ENCODE measurements at places on chromosomes 12 and 14.

- no peak for DNase-seq
Observed at GRCh38 chr12:47734725-47735480, 9.6 kb upstream of the ENDOU start.

DNA sequence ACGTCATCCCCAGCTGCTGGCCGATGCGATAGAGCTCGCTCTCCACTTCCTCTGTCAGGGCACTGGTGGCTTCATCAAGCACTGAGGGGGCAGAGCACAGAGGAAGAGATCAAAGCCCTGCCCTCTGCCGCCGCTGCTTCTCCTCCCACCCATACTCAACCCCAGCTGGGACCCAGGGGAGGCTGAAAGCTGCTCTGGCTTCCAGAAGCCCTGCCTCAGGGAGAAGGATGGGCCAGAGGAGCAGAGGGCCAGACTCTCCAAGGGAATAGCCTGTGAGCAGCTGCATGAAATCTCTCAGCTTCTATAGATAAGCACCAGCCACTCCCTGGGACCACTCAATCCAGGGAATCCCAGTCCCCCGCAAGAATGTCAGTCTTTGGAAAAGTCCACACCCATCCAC lies 16.0 kb downstream of the ABCD4 start:
- no peak for DNase-seq

DNA sequence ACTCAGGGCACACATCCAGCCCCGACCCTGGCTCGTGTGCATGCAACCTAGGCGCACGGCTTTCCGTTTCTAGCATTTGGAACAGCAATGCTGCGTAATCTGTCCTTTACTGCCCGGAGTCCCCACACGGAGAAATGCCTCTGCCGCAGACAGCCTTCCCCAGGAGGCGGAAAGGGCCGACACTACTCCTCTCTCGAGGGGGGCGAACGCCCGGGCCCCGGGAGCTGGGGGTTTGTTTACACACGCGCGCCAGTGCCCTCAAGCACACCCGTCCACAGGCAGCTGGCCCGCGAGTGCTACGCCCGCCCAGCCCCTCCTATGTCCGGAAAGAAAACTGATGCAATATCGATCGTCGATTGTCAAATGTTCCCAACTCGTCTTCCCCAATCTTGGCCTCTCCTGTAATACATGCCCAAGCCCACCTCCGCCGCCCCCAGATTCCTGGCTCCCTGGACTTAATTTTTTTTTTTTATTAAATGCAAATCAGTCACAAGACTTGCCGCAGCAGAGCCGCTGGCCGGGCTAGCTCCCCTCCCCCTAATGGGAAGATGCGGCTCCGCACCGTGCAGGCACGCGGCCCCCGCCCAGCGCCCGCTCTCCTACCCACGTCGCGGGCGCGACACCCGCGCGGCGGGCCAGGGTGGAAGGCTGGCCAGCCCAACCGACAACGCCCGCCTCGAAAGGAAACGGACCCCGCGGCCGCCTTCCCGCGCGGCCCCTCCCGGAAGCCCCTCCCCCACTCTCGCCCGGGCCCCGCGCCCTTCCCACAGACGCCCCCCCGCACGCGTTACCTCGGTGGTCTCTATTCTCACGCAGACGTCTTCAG lies 642 bp downstream of the SLC38A2 start:
- peak; percentile 86 for DNase-seq

DNA sequence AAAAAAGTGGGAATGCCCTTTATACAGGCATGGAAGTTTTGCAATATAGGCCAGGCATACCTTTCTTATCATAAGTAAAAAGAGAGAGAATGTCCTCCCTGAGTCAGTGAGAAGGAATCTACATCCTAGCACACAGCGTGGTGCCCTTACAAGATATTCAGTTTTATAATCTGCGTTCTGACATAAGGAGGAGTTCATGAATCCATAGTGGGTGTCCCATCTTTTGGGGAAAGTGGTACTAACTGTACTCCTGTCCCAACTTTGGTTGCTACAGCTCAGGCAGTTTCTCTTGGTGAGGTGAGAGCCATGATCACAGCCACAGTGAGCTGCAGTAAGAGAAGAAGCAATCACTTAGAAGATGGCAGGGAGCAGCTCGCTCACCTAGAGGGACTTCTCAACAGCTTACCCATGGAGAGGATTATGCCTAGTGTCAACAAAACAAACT lies 332.9 kb downstream of the BCAT1 start:
- no peak for DNase-seq

- DNase-seq: no peak
Observed at GRCh38 chr14:51451561-51451960, 200.1 kb upstream of the FRMD6 start.

DNA sequence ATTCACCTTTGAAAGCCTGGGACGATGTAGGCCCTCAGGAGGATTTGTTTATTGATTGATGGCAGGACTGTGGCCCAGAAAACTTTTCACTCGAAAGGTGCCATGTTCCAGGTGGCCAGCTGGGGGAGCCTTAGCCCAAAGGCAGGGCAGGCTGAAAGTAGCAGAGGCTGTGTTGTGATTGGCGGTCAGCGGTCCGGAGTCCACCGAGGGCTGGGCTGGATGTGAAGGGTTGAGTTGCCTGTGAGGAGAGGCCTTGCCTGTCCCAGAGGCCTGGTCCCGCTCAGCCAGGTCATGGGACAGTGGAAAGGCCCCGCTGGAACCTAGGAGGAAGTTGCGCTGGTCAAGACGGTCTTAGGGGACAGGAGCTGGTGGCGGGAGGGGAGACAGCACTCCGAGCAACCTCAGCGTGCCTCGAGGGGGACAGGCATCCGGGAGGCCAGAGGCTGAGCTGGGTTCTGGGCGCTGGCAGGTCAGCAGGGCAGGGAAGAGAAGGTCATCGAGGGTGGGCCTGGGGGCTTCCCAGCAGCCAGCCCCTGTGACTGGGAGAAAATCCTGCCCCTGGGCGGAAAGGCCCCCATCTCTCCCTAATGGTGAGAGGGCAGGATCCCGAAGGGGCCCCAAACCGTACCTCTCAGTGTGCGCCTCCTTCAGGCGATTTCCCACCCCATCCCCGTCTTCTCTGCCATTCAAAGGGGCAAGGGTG lies 26.3 kb downstream of the CMA1 start:
- peak; percentile 50 for DNase-seq

DNA sequence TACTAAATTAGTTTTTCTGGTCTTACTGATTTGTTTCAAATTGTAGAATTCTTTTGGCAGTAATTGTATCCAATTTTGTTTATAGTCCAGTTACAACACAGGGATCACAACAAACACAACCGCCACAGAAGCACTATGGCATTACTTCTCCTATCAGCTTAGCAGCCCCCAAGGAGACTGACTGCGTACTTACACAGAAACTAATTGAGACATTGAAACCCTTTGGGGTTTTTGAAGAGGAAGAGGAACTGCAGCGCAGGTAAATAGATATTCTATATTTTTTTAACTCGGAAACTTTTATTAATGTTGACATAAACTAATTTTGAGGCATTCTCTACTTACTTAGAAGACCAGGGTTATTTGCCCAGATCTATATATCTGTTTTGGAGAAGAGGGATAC lies 17.8 kb downstream of the PAPOLA start:
- no peak for DNase-seq

GRCh38 chr12:95003921-95004272 lies 400 bp upstream of the NDUFA12 start:
- DNase-seq: no peak

DNA sequence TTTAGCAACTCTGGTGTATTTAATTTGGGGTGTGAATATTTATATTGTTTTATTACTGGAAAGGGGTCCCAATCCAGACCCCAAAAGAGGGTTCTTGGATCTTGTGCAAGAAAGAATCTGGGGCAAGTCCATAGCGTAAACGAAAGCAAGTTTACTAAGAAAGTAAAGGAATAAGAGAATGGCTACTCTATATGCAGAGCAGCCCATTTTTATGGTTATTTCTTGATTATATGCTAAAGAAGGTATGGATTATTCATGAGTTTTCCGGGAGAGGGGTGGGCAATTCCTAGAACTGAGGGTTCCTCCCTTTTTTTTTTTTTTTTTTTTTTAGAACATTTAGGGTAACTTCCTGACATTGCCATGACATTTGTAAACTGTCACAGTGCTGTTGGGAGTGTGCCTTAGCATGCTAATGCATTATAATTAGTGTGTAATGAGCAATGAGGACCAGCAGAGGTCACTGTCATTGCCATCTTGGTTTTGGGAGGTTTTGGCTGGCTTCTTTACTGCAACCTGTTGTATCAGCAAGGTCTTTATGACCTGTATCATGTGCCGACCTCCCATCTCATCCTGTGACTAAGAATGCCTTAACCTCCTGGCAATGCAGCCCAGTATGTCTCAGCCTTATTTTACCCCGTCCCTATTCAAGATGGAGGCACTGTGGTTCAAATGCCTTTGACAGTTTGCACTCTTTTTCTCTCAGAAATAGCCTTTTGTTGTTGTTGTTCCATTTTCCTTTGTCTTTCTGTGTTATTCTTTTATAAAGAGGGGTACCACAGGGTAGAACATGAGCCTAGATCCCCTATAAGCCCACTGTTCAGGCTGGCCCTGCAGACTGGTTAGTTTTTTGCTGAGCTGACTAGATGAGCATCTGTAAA lies 75.5 kb upstream of the DCD start:
- peak; percentile 56 for DNase-seq

DNA sequence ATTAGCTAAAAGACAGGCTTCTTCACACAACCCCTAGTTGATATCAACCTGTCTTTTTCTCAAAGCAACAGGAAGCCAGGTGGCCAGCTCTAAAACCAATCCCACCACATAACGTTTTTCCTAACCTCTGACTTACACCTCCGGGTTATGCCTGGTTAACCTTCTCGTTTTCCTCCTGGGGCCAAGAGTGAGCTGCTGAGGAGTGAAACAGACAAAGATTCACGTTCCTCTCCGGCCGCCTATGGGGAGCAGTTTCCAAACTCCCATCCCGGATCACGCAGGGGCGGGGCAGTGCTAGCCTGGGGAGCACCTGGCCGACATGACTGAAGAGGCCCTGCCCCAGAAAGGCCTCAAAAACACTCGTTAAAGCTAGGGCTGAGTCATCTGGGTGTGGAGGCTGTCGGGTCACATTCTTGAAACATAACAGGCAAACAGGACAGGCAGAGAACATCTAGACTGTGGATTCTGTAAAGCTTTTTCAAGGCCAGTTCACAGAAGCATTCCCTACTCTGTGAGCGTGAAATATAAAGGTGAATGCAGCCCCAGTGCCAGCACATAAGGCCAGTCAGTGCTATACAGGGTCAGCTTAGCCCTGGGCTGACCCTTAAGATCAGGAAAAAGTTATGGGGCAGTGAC lies 25.9 kb upstream of the LGALS3 start:
- peak; percentile 83 for DNase-seq

DNA sequence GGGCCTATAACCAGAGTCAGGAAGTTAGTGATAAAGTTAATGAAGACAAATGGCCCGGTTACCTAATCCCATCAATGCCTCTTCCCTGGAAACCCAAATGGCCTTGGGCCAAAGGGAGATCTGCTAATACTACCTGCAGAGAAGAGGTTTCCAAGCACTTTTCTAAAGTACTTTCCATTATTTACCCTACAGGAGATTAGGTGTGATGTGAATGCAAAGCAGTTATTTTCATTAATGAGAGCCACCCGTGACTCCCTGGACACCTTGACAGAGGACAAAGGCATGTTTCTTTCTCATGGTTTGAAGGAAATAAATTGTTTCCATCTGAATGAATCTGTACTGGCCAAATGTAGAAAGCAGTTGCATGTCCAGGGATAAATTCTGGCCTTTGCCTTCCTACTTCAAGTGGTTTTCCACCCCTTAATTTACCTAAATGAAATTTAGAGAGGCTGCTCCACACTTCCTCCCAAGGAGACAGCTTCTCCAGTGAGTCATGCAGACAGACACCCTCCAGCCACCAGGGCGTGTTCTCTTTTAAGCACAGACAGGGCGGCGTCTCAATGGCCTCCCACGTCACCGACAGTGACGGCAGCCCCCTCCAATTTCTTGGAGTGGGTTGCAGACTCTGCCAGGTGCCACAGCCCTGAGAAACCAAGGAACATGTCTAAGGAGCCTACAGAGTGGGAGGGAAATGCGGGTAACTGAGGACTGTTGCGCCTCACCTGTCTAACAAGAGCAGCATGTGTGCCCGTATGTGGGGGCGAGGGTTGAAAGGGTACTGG lies 43.9 kb upstream of the GNPNAT1 start:
- no peak for DNase-seq

GRCh38 chr12:82817368-82817767 lies 130.7 kb downstream of the TMTC2 start:
- no peak for DNase-seq

GRCh38 chr14:93173943-93174395 lies 10.7 kb downstream of the MOAP1 start:
- no peak for DNase-seq

GRCh38 chr14:95233702-95234241 lies 76.4 kb upstream of the DICER1 start:
- no peak for DNase-seq

GRCh38 chr12:118050972-118051910 lies 9.7 kb downstream of the WSB2 start:
- DNase-seq: no peak

- no peak for DNase-seq
Observed at GRCh38 chr12:46404225-46404631, 31.7 kb upstream of the SLC38A2 start.

DNA sequence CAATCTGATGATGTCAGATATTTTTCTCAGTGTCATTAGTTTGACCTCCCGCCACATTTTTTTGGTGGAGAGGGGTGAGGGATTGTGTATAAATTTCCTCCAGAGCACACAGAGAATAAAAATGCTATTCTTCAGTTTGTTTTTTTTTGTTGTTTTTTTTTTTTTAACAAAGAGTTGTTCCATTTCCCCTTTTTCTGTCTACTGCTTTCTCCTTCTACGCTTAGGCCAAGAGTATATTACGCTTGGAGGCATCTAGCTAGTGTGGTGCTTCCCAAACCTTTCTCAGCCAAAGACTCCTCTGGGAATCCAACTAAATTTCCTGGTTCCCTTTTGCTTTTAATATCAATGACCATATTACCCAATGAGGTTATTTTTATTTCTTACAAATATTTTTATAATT lies 465.6 kb downstream of the ZFP36L1 start:
- no peak for DNase-seq

DNA sequence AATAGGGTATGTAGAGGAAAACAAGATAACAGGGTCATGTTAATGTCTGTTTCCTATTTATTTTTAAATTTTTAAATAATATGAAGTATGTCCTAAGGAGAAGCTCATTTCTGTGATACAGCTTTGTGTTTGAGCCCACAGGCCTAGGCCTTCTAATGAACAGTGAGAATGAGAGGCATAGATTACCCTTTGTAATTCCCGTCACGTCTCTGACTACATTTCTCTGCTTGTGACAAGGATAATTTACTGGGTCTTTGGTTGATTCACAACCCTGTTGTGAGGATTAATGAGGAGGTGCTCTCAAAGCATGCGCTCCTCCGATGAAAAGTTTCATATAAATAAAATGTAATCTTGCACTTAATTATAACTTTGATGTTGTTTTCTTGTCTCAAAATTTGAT lies 56.1 kb downstream of the SYT10 start:
- no peak for DNase-seq

- no peak for DNase-seq
Observed at GRCh38 chr14:91149462-91149861, 35.6 kb downstream of the DGLUCY start.
